ENCODE measurements at places on chromosomes 4 and X.
A peak's percentile ranks its signal among the peaks of the same experiment; 100 is the strongest.

DNA sequence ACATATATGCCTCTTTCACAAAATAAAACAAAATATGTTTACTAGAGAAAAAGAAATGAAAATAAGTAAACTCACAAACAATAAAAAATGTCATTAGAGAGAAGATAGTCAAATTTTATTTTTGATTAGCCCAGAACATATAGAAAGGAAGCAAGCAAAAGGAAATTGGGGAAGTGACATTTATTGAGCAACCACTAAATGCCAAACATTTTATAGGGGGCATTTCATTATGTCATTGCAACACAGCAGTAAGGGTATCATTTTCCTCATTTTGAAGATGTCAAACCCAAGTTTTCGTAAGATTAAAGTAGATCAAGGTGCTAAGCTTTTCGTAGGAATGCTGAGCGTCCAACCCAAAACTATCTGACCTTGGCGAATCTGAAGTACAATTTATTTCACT is 1331.5 kb upstream of the PABPC4L start:
- no peak for DNase-seq

DNA sequence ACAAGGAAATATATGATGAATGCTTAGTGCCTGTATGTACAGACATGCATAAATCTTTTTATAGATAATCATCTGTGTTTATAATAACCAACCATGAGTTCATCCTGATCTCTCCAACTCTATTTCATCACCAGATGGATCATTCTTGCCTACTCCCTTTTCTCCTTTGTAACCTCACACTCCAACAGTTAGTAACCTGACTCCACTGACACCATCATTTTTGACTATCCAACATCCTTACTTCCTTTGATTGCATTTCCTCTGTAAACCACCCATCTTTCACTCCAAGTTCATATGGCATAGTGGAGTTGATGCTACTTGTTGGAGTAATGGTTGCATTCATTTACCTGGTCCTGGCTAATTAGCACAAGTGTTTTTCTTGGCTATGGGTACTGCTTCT is 170.6 kb downstream of the ZNF330 start:
- DNase-seq = no peak

- DNase-seq = no peak
Measured at GRCh38 chr4:127141856-127142255, 490.9 kb upstream of the INTU start.

DNA sequence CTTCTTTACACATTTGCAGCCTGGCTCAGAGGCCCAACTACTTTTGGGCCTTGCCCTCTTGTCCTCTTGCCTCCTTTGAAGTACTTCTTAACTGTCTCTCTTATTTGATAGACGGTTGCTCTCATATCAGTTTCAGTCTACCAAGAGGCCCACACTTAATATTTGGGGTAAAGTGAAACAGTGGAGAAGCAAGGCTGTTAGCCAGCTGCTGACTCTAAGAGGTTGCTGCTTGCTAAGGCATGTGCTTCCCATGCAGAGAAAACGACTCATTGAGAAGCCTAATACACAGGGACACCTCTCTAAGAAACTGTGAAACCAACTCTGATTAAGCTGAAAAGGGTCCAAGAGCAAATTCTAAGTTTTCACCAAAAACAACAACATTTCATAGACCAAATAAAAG is 94.6 kb downstream of the PPP3CA start:
- no peak for DNase-seq

DNA sequence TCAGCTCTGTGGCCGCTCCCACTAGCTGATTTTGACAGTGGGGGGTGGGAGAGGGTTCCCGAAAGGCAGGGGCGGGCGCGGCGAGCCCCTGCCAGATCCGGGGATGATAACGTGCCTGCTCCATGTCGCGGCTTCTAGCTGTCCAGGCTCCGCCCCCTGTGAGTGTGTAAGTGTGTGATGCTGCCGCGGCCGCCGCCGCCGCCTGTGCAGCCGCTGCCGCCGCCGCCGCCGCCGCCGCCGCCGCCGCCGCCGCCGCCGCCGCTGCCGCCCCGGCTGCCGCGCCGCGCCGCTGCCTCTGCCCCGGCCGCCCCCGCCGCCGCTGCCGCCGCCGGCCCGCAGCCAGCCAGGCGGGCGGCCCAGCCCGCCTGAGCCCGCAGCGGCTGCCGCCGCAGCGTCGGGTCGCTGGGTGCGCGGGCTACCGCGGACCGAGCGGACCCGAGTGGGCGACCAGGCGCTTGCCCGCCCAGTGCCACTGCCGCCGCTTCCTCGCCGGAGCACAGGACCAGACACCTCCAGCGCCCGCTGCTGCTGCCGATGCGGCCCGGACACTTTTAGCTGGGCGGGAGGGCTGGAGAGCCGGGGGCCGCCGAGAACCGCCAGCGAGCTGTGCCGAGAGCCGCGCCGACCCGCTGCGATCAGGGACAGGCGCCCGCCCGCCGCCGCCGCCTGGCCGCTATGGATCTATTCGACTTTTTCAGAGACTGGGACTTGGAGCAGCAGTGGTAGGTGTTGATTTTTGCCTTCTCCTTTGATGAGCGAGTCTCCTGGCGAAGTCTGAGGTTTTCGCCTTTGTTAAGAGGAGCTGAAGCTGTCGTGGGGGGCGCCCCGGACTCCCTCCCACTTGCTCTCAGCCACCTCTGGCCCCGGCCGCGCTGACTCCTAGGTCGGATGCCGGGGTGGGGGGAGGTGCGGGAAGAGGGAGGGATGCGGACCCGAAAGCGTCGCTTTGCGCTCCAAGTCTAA is at the start of gene AFF2:
Gene AFF2 (plus strand): TSS at position 195 of the 963 bp plus-strand sequence. CDS start 481 bp downstream, at position 676.
- no peak for DNase-seq

- no peak for DNase-seq
Measured at GRCh38 chr4:168306476-168306875, 12.1 kb downstream of the DDX60 start.

DNA sequence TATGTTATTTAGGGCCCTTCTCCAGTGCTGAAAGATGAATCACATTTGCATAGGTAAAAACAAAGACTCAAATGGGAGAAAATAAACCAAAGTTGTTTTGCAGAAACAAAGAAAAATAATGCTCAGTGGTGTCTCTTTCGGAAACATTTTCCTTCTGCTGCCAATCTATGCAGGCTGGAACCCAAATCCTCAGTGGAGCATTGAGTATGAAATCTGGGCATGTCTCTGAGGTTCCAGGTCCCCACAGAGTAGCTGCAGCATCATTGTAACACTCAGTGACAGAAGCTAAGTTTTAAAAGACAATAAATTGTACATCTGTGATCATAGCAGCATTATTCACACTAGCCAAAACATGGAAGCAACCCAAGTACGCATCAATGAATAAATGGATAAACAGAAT is 303.6 kb downstream of the FBXW7 start:
- no peak for DNase-seq

DNA sequence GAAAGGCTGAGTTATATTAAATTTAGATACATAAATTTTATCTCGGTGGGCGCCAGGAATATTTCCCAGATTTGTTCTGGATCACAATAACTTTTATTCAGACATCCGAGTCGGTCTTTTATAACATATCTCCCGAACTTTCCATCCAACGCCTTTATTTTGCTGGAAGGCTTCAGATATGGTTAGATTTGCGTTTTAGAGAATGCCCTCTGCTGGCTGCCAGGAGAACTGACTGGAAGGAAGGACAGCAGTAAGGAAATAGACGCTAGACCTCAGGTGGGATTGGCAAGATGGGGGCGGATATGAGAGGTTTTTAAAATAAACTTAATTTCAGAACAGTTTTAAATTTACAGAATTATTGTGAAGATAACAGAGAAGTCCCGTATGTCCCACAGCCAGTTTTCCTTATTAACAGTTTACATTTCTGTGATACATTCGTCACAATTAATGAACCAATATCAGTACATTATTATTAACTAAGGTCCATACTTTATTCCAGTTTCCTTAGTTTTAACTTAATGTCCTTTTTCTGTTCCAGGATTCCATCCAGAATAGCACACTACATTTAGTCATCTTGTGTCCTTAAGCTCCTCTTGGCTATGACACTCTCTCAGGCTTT is 4.6 kb upstream of the KANTR start:
- peak; percentile 46 for DNase-seq

Measured in kidney capillary endothelial cell (primary cell).